ENCODE measurements at places on chromosomes 12 and 14.

GRCh38 chr12:51202718-51203117 is 15.1 kb downstream of the POU6F1 start:
- DNase-seq, result no peak

DNA sequence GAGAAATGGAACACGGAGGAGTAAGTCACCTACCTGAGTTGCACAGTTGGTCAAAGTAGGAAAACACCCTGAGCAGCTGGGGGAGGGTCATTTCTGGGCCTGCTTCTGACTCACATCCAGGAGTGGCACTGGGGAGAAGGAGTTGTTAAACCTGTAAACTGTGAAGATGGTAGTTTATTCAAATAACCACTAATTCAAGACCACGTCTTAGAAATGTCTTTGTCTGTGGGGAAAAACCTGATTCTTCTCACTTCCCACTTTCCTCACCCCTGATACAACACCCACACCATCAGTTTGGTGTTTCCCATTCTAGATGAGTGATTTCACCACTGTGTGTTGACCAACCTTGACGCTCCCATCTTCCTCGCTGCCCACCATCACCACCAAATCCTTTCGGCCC is 207.1 kb downstream of the ANO4 start:
- DNase-seq, result no peak

DNA sequence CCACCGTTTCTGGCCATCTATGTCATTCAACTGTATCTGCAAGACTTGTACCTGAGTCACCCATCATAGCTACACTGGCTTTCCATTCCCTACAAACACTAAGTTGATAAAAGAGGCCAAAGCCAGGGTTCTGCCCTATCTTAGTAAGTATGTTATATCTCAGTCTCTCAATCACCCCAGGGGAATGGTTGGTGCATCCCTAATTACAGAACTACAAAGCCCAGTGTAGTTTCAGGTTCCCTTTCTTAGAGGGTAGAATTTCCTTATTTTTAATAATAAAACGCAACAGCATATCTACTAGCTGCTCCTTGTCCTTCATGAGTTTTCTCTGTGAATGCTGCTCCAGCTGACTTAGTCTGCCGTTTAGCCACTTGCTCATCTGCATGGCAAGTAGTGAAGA is 57.6 kb downstream of the ST8SIA1 start:
- no peak for DNase-seq

GRCh38 chr14:72686101-72686500 is 207.8 kb downstream of the DPF3 start:
- DNase-seq, result no peak

GRCh38 chr12:92138144-92138543 is 7.5 kb downstream of the BTG1 start:
- no peak for DNase-seq

DNA sequence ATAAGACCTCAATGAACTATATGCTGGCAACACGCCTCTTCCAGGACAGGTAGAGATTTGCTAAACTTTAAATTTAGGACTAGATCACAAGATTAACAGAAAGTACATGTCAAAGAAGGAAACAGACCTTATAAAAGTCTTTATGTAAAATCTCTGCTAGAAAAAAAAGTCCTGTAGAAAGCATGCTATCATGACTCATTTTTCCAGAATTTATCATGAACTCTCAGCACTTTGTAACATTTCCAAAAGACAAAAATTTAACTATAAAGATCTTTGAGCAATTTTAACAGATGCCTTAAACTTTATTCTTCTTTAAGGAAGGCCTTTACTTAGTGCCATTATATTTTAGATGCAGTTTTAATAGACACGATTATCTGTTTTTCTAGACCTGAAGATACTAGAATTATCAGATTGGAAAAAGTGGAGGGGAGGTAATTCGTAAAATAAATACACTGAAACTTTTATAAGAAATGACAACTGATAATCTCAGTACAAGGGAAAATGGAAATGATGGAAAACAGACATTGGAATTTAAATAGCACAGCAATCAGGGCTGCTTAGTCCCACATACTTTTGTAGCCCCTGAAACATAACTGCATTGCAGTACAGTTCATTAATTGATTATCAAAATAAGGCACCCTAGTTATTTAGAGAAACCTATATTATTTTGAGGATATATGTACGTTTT is 92.0 kb downstream of the TTLL5 start:
- DNase-seq, result no peak

DNA sequence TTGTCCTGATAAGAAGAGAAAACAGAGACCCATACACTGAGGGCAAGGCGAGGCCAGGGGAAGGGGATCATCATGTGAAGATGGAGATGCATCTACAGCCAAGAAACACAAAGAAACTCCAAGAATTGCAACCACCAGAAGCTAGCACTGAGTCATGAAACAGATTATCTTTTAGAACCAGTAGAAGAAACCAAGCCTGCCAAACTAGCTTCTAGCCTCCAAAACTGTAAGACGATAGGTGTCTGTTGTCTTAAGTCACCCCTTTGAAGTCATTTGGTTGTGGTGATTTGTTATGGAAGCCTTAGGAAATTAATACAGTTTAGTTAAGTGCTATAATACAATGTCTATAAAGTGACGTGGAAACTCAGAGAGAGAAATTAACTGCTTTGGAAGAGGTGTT is 15.4 kb downstream of the KCNC2 start:
- no peak for DNase-seq

DNA sequence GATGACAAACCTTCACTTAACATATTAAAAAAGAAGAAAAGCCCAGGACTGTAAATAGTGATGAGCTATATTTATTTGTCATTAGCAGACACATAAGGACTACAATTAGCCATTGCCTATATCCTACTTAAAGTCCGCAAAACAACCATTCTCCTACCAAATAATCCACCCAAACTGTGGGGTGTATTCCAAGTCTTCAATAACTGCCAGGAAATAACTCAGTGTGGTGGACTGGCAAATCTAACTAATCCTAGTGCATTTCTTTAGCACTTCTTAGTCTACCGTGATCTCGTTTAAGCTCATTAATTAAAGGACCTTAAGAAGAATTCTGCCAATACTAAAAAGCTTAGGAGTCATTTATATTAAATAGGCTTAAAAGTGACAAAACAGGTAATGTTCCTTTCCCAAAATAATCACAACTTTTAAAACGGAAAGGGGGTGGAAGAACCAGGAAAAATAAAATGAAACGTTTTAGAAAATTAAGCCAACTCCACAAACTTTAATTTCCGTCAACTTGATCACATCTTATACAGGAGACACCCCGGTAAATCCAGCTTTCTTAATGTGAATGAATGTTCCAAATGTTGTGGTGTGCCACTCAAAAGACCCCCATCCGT is 1.8 kb downstream of the NOVA1 start:
- no peak for DNase-seq

DNA sequence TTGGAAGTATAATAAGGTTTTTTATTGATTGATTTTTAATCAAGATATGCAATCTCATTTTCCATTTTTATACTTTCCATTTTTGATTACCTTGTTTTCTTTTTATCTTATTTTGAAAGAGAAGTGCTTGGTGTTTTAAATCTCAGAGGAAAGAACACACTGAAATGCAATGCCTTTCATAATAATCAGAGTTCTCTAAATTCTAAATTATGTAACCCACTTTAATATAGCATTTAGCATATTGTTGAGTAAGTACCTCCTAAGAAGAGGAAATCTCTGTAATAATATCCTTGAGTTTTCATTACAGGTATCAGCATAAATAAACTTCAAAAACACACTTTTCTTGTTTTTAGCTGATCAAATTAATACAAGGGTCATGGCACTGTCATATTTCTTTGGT is 96.9 kb downstream of the GTF2A1 start:
- DNase-seq, result no peak

DNA sequence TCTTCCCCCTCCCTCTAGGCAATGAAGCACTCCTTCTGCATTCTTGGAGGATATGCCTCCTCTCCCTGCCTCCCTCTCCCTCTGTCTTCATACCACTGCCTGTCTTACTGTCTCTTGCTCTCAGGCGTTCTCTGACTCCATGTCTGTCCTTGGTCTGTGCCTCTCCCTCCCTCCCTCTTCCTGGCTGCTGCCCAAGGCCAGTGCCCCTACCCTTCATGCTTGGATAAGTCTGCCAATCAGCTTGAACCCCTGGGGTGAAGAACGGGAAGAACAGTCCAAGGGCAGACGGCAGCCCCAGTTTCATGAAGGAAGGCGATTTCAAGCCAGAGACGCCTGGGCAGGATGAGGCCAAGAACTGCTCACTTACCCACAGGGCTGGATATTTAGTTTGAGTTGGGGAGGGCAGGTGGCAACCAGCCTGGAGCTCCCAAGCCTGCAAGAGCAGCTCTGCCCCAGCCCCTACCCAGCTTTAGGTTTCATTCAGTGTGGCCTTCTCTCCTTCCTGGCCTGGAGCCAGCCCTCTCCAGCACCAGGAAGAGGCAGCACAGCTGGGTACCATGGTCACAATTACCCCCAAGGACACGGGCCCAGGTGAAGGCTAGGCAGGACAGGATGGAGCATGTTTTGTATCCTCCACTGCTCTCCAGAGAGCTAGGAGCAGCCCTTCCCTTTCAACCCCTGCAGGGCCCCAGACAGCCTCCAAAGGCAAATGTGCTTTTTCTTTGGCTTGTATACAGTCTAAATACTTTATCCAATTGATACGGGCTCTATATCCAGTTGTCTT is 35.8 kb upstream of the LTBP2 start:
- DNase-seq, result no peak

DNA sequence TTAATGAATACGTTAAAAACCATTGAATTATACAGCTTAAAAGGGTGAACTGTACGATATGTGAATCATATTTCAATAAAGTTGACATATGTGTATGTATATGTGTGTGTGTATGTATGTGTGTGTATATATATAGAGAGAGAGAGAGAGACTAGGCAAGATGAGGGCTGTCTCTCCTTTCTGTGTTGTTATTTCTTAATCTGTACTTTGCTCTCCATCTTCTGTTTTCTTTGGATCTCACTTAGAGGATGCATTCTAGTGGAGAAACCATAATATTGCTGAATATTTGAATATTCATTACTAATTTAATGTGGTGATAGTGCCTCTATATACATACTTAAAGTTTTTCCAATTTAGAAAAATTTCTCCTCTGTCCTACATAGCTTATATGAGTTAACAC is 50.5 kb downstream of the PCNX1 start:
- no peak for DNase-seq

GRCh38 chr14:58738189-58738836 is 100.6 kb downstream of the DACT1 start:
- DNase-seq, result no peak

DNA sequence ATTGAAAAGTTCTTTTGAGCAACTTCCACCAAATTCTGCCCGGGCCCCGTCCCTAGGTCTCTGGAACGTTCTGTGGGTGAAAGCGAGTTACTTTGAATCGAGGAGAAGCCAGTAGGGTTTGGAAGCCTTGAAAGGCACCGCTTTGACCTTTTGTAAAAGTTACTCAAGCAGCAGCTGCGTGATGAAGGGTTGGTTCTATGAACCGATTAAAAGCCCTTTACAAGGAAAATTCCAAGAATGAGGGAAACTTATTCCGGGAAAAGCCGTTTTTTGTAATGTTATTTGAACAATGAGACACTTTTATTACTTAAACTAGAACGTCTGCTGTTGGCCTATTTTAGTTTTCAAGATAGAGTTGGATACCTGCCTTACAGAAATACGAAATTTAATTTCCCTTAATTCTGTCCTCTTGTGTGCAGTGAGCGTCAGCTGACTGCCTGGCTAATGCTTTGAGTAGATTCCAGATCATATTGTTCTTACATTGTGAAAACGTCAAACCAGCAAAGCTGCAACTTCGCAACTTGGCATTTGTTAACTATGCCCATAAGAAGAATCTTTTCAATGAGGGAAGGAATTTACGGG is 906 bp downstream of the LARP4 start:
- no peak for DNase-seq

- DNase-seq, result no peak
Observed at GRCh38 chr14:22837114-22837749, 847 bp downstream of the MMP14 start.

Data from stimulated activated CD4-positive, alpha-beta T cell treated with anti-CD3 and anti-CD28 coated beads, Interleukin-15, amount 100 ng/mL, for 1 hour (primary cell).